ENCODE measurements at places on chromosomes 2 and 18.

DNA sequence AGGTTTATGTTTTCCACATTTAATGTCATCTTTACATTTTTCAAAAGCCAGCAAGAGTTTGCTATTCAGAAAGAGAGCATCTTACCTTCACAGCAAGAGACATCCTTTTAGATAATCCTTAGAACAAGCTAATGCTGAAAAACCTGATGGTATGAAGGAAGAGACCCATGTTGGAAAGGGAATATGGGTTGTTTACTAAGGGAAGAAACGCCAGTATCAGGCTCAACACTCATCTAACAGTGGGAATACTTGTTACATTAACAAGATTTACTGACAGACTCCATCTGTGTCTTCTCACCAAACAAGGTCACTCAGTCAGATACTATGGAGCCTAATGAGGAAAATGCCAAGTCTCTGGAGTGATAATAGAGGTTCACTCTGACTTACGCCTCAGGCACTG is 1474.1 kb upstream of the SLC39A10 start:
- no peak for DNase-seq

GRCh38 chr18:31268985-31269406 is 49.0 kb upstream of the DSG1 start:
- DNase-seq = no peak

GRCh38 chr18:77004555-77005380 is 127.8 kb downstream of the MBP start:
- no peak for DNase-seq

GRCh38 chr2:240149943-240150784 is 9.7 kb upstream of the OTOS start:
- no peak for DNase-seq

DNA sequence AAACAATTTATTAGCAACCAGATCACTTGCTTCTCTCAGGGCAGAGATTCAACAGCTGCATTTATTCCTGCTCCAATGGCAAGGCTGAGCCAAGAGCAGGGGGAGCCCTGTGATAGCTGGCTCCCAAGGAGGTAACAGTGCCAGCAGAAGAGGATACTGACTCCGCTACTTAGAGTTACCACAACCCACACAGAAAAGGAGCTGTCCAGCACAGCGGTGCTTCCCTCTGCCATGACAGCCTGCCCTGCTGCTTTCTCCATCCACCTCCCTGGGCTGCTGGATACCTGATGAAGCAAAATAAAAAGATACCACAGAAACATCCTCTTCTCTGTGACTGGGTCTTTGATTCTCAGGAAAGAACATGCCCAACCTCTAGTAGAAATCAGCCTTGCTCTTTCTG is 467.2 kb downstream of the LRRTM4 start:
- no peak for DNase-seq

GRCh38 chr2:68714866-68715265 is 19.7 kb upstream of the ARHGAP25 start:
- DNase-seq = no peak

GRCh38 chr2:9937968-9938367 is 13.5 kb upstream of the GRHL1 start:
- DNase-seq = no peak
